ENCODE measurements at places on chromosomes 3 and 15.
A peak's percentile ranks its signal among the peaks of the same experiment; 100 is the strongest.

DNA sequence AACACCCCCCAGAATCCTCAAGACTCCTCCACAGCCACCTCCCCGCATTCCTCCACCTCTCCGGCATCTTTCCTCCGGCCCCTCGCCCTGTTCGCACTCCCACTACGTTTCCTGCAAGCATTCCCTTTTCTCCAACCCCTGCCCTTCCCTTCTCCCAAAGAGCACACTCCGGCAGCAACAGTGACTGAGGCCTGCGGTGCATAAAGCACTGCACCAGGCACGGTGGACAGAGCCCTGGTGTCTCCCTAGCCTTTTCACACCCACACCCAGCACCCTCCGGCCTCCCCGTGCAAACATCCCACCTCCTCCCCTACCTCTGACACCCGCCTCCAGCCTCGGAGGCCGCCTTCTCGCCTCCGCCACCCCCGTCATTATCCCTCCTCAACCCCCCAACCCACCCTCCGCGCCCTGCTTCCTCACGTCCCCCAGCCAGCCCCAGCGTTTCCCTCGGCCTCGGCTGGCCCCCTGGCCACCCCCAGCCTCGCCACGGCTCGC, 577 bp downstream of the ZNF148 start:
- DNase-seq, result no peak

- no peak for DNase-seq
Observed at GRCh38 chr3:192830291-192831110, 87.2 kb downstream of the MB21D2 start.

DNA sequence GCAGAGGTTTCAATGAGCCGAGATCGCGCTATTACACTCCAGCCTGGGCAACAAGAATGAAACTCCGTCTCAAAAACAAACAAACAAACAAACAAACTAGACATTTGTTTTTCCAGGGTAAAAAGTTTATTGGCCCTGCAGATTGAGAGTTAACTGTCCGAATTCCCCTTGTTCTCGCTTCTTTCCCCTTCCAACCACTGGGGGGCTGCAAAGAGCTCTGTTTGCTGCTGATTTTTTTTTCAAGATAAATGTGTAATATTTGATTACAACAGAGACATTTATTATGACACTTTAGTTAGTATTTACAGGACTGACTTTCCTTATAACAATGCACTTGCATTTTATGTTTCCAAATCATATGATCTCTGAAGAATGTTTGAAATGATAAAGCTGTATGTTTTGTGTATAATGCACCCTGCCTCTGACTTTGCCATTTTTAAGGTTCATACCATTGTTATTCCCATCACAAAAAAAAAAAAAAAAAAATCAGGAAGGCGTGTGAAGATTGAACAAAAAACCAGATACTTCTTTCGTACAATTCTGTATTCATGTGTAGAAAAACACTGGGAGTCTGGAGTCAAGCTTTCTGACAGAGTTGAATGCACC, 2.8 kb downstream of the CLSTN2 start:
- DNase-seq, result peak; percentile 5

- DNase-seq, result peak; percentile 62
Observed at GRCh38 chr3:71987828-71988227, 202.9 kb upstream of the PROK2 start.

GRCh38 chr3:29822071-29822470, 541.2 kb downstream of the RBMS3 start:
- DNase-seq, result peak; percentile 24

DNA sequence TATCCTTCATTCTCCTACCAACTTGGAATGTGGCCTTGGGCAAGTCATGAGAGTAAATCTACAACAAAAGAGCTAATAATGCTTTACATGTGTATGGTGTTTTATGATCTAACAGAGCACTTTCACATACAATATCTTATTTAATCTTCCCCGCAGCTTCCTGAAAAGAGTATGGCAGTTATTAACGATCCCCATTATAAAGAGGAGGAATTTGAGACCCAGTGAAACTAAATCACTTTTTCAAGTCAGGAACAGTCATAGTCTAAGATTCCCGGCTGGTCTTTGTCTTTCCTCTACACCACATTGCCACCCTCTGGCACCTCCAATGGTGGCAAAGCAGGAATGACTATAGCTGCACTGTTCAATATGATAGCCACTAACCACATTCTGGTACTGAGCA, 69.7 kb upstream of the CMSS1 start:
- no peak for DNase-seq

- DNase-seq, result no peak
Observed at GRCh38 chr3:111712294-111713167, 117.4 kb upstream of the ZBED2 start.

- DNase-seq, result no peak
Observed at GRCh38 chr3:50171540-50172301, 16.6 kb downstream of the SEMA3F start.

DNA sequence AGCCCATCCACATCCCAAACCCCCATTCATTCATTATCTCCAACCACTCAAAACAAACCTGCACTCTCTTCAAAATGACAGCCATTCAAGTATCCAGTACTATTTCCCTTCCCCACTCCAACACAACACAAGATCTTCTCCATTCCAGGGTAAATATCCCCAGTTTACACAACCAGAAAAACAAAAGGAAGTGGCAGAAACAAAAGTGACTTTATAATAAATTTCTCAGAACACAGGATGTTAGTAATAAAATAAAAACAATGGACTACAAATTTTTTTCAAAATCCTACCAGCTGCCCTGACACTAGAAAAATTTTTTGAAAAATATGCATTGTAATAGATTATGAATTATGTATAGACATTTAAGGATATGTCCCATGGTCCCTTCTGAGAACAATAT, 14.2 kb downstream of the CPA3 start:
- DNase-seq, result no peak

GRCh38 chr15:71248386-71248785, 133.1 kb downstream of the THSD4 start:
- no peak for DNase-seq

- no peak for DNase-seq
Observed at GRCh38 chr3:55173504-55173903, 245.6 kb upstream of the LRTM1 start.

DNA sequence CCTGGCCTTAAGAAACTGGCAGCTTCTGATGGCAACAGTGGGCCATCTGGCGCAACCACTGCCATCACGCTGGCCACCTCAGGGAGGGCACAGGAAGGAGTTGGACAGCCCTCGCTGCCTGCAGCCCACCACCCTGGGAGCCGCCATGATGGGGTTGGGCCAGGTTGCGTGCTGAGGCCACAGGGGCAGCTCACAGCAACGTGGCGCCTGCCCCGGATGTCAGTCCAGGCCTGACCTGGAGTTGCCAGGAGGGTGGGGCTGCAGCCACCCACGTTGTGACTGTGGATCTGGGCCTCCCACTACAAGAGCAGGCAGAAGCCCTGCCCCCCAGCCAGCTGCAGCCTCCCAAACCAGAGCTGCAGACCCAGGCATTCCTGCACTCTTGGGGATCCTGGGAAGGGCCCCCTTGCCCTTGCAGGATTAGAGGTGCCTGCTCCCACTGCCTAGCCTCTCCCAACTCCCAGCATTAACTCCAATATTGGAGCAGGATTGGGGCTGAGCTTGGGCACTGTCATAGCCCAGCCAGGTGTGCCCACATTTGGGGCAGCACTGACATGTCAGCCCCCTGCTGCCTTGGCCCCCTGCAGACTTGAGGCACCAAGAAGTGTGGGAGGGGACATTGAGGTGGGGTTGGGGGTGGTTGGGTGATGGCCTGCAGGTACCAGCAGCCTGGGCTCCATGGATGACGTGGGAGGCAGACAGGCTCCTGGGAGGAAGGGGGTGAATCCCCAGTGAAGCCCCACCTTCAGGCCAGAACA, 468.9 kb upstream of the CCDC54 start:
- no peak for DNase-seq

DNA sequence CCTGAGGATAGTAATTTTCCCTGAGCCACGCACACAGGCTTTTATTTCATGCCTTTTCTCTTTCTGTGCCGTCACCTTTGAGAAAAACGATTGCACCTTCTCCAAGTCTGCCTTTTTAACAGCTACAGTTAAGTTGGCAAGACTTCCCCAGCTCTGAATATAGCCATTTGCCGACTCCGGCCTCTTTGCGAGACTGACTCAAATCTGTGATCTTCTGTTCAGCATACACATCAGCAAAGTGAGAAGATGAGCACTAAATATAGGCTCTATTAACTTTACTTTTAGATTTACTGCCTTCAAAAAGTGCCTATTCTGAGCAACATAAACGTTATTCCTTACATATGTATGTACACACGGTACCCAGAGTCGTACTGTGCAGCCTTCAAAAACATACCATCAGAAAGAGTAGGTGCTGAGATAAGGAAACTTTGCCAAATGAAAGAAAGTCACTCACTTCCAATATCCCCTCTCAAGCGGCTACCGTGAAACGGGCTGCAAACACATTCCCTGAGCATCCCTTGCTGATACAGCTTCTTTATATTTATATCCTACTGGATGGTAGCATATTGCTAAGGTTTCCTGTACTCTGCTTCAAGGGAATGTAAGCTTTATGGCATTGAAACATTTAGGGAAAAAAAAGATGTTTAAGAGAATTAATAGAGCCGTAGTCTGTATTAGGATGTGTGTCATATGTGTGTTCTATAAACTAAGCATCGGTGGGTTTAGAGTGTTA, 283.3 kb upstream of the TPRG1 start:
- no peak for DNase-seq

DNA sequence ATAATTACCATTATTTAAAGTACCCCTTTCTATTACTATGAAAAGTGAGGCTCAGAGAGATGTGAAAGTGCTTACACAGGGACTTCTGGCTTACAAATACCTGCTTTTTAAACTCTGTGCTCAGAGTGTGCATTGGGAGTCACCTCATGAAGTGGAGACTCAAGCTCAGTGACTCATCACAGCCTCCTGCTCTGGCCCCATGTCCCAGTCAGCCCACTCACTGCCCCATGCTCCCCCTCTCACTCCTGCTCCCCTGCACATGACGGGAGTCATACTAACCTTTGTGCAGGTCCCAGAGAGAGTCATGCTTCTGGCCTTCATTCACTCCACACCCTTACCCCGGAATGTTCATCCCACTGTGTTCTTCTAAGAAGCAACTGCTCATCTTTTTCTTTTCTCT, 20.2 kb downstream of the CCR1 start:
- no peak for DNase-seq

DNA sequence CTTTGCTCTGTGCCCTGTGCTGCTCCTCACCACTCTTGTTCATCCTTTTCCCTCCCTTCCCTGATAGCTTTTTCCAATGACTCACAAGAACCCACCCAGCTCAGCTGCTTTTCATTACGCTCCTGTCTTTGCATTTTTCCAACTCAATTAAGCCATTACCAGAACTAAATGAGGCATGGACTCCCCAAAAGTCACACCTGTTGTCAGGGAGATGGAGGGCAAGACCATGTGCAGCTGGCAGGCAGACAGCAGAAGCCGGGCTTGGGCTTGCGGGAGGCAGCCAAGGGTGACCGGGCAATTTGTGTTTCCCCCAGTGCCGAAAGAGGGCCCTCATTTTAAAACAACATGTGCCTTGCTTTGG, 64.3 kb downstream of the CASR start:
- no peak for DNase-seq

All from KG1 (cell line).